ENCODE measurements at places on chromosomes 12 and 14.

DNA sequence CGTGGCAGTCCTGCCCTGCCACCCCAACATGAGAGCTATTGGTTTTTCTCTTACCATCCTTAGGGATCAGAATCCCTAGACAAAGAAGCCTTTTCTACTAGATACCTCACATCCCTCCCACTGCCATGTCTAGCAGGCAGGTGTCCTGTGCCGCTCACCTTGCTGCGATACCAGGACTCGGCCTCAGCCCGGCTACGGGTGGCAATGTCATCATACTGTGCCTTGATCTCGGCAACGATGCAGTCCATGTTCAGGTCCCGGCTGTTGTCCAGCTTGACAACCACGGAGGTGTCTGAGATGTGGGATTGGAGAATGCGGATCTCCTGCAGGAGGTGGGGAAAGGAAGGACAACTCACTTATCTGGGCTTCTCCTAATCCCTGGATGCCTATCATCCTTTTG, 4.5 kb downstream of the KRT83 start:
- DNase-seq, result no peak

DNA sequence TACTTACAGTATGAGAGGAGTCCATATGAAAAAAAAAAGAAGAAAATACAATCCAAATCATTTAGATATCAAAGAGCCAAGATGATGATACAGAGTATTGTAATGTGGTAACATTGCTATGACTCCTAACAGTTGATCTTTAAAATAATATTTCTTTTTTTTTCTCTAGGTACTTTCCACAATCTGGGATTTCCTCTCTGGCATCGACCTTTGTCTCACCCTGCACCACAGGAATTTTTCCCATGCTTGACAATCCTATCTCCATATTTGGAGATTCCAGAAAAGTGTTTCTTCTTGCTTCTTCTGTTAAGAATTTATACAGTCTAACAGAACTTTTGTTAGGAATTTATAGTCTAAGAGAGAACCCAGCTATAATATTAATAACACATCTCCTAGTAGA, 184.4 kb downstream of the ITPR2 start:
- peak; percentile 74 for DNase-seq

- DNase-seq, result no peak
Observed at GRCh38 chr12:77560714-77561113, 270.0 kb upstream of the NAV3 start.

DNA sequence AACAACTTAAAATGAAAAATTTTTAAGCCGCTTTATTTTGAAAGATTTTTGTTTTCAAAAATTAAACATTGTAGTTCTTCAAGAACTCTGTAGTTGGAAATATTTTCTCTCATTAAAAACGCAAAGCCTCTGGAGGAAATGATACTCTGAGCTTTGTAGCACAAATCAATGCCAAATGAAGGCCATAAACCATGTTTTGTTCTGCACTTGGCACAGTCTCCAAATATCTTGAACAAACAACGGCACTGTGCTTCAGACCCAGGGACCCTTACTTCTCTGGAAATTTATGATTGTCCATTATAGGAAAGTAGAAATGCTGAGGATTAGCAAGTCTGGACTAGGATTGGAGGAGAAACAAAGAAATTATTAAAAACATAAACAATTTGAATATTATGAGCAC, 160.8 kb upstream of the BMP4 start:
- no peak for DNase-seq

DNA sequence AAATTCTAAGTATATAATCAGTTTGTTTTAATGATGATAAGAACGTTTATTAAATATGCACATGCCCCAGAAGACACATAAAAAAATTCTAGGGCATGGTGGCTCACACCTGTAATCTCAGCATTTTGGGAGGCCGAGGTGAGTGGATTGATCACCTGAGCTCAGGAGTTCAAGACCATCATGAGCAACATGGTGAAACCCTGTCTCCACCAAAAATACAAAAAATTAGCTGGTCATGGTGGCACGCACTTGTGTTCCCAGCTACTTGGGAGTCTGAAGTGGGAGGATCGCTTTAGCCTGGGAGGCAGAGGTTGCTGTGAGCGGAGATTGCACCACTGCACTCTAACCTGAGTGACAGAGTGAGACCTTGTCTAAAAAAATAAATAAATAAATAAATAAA, 4.0 kb downstream of the CD69 start:
- no peak for DNase-seq

DNA sequence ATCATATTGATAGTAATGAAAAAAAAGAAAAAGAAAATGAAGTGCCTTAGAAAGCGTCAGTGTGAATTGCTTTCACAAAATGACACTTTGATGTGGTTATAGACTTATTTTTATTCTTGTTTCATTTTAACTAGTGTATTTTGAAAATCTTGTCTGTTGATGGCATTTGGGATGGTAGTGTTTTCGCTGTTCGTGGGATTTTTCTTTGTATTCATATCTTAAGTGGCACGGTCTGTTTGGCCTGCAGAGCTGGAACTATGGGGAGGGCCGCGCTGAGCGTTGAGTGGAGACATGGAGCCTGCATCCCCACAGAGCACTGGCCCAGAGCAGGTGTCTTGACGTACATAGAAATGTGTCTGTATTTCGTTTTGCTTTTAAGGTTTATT, 61.6 kb downstream of the WDR20 start:
- DNase-seq, result no peak

- DNase-seq, result no peak
Observed at GRCh38 chr12:100795174-100795799, 711 bp downstream of the ANO4 start.

- DNase-seq, result no peak
Observed at GRCh38 chr14:30995689-30996088, 29.8 kb upstream of the AP4S1 start.

DNA sequence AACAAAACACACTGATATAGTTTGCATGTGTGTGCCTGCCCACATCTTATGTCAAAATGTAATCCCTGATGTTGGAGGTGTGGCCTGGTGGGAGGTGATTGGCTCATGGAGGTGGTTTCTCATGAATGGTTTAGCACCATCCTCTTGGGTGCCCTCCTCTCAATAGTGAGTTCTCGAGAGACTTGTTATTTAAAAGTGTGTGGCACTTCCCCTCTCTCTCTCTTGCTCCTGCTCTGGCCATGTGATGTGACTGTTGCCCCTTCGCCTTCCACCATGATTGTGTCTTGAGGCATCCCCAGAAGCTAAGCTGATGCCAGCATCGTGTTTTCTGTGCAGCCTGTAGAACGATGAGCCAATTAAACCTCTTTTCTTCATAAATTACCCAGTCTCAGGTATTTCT, 454.1 kb upstream of the DCN start:
- DNase-seq, result no peak

- DNase-seq, result no peak
Observed at GRCh38 chr12:123465084-123465483, 7.1 kb downstream of the SNRNP35 start.

DNA sequence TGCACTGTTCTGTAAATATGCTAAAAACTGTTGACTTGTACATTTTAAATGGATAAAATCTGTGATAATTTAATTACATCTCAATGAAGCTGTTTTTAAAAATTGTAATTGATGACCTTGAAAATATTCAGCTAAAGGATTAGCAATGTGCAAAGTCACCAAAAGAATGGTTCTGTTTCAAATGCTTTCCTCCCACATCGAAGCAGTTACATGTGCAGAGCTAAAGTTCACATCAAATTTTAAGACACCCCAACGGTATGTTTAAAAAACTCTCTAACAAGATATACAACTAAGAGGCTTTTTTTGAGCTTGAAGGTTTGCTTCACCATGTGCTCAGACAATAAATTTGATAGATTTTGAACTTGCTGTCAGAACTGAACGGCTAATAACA, 114.6 kb upstream of the KRAS start:
- no peak for DNase-seq

DNA sequence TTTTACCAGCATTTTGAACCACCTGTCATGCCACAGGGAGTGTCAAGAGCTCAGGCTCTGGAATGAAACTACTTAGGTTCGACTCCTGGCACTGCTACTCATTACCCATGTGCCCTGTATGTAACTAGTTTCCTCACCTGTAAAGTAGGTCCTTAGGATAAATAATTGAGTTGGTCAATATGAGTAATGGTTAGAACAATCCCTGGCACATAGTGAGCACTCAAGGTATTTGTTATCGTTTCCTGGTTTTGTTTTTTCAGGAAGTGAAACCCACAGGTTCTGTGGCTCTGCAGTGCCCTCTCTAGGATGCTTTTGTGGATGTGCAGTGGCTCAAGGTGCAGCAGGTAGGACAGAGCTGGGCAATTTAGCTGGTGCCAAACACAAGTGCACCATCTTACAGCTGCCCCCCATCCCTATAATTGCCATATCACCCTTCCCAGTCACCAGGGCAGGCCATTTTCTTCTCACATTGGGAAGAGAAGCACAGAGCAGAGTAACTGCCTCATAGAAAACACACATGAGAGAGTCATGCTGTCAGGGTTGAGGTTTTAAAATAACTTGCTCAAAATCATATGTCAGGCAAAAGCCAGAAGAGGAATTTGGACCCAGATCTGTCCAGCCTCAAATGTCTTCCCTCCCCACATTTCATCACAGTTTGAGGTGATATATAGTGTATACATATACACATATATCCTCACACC, 297.5 kb downstream of the RPAP3 start:
- DNase-seq, result no peak

DNA sequence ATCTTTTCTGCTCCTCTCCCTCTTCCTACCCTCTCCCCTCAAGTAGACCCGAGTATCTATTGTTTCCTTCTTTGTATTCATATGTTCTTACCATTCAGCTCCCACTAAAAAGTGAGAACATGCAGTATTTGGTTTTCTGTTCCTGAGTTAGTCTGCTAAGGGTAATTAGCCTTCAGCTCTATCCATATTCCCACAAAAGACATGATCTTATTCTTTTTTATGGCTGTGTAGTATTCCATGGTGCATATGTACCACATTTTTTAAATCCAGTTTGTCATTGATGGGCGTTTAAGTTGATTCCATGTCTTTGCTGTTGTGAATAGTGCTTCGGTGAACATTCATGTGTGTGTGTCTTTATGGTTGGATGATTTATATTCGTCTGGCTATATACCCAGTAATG, 32.2 kb downstream of the CRADD start:
- no peak for DNase-seq

- no peak for DNase-seq
Observed at GRCh38 chr14:48943913-48944312, 642.3 kb downstream of the RPS29 start.

DNA sequence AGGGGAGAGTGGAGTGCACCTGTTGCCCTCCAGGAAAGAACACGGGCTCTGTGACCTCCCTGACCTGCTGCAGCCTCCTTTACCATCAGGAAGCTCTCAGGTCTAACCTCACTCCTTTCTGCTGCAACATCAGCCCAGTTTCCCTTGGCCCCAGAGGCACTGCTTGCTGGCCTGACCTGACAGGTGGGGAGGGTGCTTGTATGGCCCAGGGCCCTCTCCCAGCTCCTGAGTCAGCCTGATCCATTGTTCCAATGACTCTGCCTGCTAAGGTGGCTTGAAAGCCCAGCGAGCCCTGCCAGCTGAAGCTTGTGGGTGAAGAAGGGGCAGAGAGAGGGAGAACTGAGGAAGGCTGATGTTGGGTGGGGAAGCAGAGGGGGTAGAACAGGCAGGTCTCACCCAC, 13.2 kb upstream of the KRT78 start:
- DNase-seq, result no peak

- DNase-seq, result no peak
Observed at GRCh38 chr14:69259527-69260189, at the start of gene GALNT16. Gene GALNT16, plus strand, starts transcription at chr14:69260158. Its CDS starts 133 bp downstream, at chr14:69260291.

- no peak for DNase-seq
Observed at GRCh38 chr12:82383930-82384552, 25.7 kb downstream of the METTL25 start.

DNA sequence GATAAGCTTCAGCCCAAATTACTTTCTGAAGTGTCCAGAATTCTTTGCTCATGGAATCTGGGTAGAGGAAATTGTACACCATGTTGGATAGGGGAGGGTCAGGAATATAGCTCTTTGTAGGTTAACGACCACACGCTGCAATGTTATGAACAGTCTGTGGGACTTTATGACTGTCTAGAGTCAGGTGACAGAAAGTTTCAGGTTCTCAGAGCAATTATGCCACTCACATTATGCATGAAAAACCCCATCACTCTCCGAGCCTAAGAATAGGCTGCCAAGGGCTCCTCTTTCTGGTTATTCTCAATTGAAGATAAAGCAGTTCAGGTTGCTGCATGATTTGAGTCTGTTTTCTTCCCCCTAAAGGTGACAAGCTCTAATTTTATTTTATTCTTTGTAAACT, 430.9 kb downstream of the ATP23 start:
- no peak for DNase-seq

DNA sequence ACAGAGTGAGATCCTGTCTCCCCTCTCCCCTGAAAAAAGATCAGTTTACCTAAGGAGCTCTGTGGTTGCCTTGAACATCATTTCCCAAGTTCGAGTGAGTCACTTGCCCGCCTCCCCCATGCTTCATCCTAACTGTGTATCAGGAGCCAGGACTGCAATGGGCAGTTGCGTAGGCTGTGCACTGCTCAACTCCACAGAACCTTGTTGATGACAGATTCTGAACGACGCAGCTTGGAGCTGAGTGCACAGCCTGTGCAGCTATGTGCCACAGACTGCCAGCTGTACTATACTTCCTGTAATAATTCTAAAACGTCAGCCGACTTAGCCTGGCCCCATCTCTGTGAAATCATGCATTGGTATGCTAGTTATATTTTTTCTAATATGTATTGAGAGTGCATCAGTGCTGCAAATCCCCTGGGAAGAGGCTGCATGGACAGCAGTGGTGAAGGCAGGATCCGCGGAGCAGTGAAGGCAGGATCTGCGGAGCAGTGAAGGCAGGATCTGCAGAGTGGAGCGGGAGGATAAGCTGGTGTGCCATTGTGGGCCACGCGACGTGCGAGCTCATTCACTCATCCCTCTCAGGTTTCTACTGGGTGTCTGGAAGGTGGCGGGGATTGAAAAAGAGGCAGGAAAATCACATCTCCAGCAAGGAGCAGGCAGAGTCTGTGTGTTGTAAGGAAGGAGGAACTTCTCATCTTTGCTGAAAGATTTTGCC, 80.8 kb downstream of the GALNT9 start:
- DNase-seq, result no peak

- DNase-seq, result peak; percentile 4
Observed at GRCh38 chr14:37668646-37669045, 73.2 kb downstream of the TTC6 start.

DNA sequence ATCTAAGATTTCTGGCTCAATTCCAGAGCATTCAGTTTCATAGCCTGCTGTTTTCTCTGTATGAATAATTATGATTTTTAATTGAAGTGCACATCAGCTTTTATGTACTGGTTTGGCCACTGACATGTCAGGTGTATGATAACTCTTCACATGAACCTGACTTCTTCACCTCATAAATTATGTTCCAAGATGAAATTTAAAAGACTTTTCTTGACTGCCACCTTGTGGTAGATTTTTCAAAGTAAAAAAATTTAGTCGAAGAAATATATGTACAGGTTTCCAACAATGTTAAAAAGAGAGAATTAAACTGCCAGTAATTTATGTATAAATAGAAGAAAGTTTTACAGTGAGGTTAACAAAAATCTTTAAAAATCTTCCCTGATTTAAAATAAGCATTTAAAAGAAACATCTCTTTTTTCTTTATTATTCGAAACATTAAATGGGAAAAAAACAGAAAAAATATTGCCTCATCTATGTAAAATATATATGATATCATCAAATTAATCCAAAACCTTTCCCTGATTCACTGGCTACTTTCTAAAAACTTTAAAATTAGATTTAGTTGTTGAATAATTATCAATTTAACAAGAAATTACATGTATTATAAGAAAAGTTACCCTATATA, 124.9 kb upstream of the ATXN7L3B start:
- DNase-seq, result no peak
